Activated CD8-positive, alpha-beta T cell treated with anti-CD3 and anti-CD28 coated beads for 36 hours (primary cell): ENCODE measurements at places on chromosomes 3 and 15.

GRCh38 chr3:65406470-65406869 is 632.2 kb downstream of the MAGI1 start:
- DNase-seq: no peak

GRCh38 chr3:184636741-184637316 is 75.0 kb downstream of the MAGEF1 start:
- DNase-seq: peak; percentile 74

- no peak for DNase-seq
Measured at GRCh38 chr3:37580237-37580636, 281.4 kb upstream of the CTDSPL start.

GRCh38 chr3:112038863-112039262 is 4.3 kb downstream of the TMPRSS7 start:
- no peak for DNase-seq

GRCh38 chr15:83431521-83431920 is 15.6 kb upstream of the SH3GL3 start:
- DNase-seq: no peak

GRCh38 chr3:178969004-178969700 is 102.5 kb downstream of the ZMAT3 start:
- DNase-seq: no peak

DNA sequence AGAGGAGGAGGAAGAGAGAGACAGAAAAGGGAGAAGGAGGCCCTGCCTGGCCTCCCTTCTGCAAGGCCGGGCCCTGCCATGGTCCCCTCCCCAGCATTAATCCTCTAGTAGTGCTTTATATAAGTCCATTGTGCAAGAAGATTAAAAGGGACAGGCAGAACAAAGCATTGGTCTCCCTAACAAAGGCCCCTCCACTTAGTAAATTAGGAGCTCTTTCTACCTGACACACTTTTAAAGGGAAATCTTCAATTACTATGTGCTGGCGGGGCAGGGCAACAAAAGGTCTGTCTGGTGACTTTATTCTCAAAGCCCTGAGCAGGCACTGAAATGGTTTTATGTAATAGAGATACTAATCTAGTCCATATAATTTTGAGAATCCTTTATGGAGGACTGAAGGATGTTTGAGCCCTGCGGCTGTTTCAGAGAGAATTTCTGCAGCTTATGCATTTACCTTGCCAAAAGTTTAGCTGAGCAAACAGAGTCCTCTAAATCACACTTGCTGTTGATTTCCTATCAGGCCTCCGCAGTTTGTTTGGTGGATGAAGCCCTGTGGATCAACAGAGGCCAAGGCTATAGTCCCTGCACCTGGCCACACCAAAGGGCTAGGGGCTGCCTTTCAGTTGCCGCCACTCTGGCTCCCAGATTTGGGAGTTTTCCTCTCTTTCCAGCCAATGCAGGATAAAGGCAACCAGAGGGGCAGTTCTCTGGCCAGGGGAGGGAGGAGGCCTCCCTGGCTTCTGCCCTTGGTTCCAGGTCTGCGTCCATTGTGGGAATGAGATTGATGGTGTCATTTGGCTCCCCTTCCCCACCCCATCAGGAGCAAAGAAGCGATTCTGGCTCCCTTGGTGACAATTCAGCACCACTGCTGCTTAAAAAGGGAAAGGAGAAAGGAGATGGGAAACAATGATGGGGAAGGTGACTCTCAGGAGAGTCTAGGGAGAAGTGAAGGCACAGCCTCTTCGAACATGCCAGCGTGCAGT is 148.0 kb downstream of the MEGF11 start:
- no peak for DNase-seq

- DNase-seq: no peak
Measured at GRCh38 chr3:187639927-187640568, 30.1 kb downstream of the SST start.

- DNase-seq: no peak
Measured at GRCh38 chr15:65311760-65312159, 7.3 kb downstream of the RNU5B-1 start.

DNA sequence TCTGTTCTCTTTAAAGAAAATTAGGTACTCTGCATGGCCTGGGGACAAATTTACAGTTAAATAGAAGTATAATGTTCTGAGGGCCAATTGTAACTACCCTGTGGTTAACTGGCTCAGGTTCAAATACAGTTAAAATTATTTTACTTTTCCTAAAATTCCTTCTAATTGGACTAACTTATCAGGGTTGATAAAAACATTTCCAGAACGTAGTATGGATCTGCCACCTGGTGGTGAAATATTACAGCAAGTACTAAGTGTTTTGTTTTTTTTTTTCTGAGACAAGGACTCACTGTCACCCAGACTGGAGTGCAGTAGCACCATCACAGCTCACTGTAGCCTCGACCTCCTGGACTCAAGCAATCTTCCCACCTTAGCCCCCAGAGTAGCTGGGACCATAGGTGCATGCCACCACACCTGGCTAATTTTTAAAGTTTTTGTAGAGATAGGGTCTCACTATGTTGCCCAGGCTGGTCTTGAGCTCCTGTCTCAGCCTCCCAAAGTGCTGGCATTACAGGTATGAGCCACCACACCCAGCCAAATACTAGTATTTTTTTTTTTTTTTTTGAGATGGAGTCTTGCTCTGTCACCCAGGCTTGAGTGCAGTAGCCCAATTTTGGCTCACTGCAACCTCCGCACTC is 29.2 kb downstream of the NEO1 start:
- DNase-seq: peak; percentile 8

DNA sequence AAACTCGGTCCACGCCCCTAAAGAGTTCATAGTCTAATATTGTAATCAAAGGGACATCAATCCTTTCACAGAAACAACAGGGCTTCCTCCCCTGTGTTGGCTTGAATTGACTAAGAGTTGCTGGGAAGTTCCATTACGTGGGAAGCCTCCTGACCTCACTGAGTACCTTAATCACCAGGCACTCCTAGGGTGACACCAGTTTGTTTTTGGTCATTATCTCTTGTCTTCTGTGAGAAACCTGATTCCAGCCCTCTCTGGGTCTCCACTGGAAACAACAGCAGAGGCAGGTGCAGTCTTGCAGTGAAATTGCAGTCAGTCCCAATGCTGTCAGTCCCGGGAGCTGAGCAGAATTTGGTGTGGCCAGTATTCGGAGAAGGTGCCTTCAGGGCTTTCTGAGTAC is 55.4 kb downstream of the BOC start:
- DNase-seq: peak; percentile 4

- peak; percentile 94 for DNase-seq
Measured at GRCh38 chr15:84736375-84736774, 12.0 kb upstream of the ZNF592 start.

GRCh38 chr3:182412066-182412465 is 381.2 kb upstream of the ATP11B start:
- DNase-seq: no peak

GRCh38 chr3:14925729-14926591 is 21.4 kb upstream of the NR2C2 start:
- DNase-seq: peak; percentile 49

- no peak for DNase-seq
Measured at GRCh38 chr3:72449551-72449950, 398.7 kb downstream of the SHQ1 start.

- DNase-seq: no peak
Measured at GRCh38 chr15:40936709-40937666, 7.8 kb downstream of the DLL4 start.

GRCh38 chr15:67385971-67386370 is 131.4 kb downstream of the IQCH start:
- no peak for DNase-seq

- no peak for DNase-seq
Measured at GRCh38 chr3:51176923-51177322, 208.2 kb upstream of the MANF start.

DNA sequence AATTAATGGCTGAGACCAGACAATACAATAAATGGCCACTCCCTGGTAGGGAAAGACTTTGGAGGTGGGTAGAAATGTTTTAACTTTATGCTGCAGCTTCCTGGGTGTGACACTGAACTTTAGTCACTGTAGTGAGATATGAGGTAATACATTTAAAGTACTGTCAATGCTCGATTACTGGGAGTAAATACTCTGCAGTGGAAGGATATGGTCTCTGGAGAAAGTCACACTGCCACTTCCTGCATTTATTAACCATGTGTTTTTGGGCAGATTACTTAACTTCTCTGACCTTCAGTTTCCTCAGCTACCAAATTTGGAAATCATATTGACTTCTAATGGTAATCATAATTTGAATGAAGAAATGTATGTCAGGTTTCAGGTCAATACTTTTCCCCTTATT is 317.1 kb upstream of the TGFBR2 start:
- no peak for DNase-seq

DNA sequence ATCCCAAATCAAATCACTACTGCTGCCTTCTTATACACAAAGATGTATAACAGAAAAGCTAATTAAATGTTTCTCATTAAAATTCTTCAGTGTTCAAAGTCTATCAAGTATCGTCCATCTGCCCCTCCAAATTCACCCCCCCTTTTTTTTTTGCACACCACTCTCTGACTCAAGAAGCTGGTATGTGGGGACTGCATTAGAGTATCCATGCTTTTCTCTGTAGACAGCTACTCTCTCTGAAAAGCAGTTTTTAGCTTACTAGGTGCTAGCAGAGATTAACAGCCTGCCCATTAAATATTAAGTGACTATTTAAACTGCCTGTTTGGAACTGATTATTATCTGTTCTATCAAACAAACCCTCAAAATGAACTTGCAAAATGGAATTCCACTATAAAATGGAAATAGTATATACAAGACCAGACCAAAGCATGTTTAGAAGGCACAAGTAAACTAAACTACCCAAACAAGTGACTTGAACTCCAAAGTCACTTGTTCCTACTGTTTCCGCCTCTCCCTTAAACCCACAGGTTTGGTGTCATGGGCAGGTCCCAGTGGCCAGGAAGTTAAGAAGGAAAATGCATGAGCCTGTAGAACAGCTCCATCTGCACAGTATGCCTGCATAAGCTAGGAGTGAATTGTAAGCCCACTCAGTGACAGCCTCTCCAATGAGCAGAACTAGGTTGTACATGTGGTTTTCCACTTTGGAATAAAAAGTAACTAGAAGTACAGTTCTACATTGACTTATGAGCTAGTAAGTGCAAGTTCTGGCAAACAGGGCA is 32.5 kb downstream of the GBE1 start:
- DNase-seq: no peak

DNA sequence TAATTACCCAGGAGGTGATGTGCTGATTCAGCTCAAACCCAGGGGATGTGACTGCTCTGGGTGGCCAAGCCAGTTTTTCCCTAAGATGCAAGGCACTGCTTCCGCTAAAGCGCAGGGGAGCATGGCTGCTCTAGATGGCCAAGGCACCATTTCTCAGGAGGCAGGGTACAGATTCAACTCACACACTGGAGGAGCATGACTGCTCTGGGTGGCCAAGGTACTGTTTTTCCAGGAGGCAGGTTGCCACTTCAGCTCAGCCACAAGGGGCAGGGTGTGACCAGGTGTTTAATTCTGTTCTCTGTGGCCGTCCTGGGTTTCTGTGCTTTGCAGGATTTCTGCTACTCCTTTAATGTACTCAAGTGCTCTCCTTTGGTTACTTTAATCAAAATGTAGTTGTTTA is 659.3 kb upstream of the ARRDC4 start:
- DNase-seq: no peak

- no peak for DNase-seq
Measured at GRCh38 chr3:47419083-47420043, 38.5 kb downstream of the PTPN23 start.

DNA sequence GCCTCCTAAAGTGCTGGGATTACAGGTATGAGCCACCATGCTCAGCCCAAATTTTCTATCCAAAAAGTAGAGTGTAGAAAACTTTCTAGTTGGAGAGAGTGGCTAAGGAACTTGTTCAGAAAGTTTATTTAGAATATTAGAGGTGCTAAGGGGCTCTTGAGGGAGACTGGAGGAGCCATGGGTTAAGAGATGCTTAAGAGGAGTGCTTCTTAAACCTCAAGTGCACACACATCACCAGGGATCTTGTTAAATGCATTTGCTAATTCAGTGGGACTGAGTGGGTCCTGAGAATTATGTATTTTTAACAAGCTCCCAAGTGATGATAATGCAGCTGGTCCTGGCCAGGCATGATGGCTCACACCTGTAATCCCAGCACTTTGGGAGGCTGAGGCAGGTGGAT is 29.7 kb upstream of the SLMAP start:
- DNase-seq: no peak

DNA sequence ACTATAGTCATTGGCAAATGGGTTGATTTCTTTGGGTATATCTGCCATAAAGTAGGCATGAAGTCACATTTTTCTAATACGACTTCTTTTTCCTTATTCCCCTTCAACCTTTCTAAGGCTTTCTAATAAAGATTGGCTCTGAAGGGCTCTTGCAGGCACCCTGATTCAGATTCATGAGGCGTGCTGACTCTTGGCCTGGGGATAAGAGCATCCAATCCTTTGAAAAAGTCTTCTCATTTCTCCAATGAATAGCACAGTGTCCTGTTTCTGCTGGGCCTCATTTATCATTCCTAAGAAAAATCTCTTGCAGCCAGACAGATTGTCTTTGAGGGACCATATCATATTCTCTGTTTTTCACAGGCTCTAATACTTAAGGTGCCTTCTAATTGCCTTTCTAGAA is 32.3 kb upstream of the BNIP2 start:
- DNase-seq: no peak

DNA sequence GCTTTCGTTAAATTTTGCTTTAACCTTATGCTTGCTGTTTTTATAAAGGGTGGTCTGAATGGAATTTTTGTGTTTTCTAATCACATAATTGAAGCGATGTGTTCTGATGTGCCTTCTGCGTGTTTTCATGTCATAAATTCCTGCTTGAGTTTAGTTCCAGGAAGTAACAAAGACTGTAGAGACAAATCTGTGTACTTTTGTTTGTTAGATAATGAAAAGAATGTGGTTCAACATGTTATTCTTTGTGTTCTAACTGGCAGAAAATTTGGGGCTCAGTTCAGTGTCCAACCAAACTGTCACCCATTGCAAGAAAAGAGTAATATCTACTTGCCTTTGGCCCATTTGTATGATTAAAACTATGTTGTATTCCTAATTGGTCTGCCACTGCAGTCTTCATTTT is 324.0 kb downstream of the DIPK2A start:
- DNase-seq: no peak

DNA sequence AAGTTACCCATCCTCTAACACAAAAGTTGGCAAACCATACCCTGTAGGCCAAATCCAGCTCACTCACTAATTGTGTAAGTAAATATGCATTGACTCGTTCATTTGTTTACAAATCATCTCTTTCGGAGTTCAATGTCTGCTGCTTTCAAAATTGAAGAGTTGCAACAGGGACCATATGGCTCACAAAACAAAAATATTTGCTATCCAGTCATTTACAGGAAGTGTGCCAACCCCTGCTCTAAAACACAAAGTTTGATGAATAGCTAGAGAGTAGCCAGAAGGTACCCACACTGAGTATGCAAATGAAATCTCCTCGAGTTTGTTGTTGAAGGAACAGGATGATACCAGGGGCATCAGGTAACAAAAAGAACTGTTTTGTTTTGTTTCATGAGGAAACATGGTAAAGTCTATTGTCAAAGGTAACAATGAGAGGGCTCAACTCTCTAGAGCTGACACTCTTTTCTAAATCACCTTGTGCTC is 236.2 kb upstream of the THBS1 start:
- no peak for DNase-seq

- peak; percentile 60 for DNase-seq
Measured at GRCh38 chr15:70526221-70526973, 237.0 kb downstream of the UACA start.

GRCh38 chr15:30885814-30886213 is 17.9 kb upstream of the FAN1 start:
- DNase-seq: peak; percentile 10

GRCh38 chr3:64272842-64273241 is 47.6 kb upstream of the PRICKLE2 start:
- no peak for DNase-seq
